ENCODE measurements at places on chromosomes 2 and 18.

- no peak for DNase-seq
These were observed 30.0 kb downstream of the TBC1D8 start for GRCh38 chr2:101121174-101121573.

- DNase-seq, result no peak
These were observed 21.8 kb downstream of the CWC22 start for GRCh38 chr2:179985163-179985820.

DNA sequence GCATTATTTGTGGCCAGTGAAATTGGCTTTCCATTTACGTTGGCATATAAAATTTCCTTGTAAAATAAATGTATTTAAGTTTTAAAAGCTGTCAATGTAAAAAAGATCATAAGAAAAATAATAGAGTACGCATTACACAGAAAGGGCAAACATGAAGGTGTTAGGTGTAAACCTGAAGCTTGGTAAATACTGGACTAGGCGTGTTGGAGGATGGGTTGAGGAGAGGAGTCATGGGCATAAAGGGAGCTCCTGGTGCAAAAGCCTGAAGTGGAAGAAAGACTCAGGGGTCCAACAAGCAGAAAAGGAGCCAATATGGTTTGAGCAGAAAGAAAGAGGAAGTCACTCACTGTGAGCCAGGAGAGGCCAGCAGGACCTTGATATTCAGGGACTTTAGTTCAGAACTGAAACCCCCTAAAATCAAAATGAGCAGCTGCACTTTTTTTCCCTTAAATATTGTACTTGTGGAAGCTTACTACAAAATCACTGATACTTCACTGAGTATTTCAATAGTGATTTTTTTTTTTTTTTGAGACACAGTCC is 24.4 kb downstream of the SP5 start:
- no peak for DNase-seq

- DNase-seq, result no peak
These were observed 36.8 kb upstream of the UNC80 start for GRCh38 chr2:209734805-209735204.

Data from stimulated activated naive B cell treated with anti-CD40 and anti-IgM and Interleukin-4, amounts not matched to agents 10 μg/mL and 1 μg/mL and 100 μg/mL, for 72 hours (primary cell).